ENCODE measurements at places on chromosomes 12 and 14.
A peak's percentile ranks its signal among the peaks of the same experiment; 100 is the strongest.

GRCh38 chr12:98490501-98491453 lies 24.6 kb upstream of the TMPO start:
- DNase-seq = peak; percentile 94

DNA sequence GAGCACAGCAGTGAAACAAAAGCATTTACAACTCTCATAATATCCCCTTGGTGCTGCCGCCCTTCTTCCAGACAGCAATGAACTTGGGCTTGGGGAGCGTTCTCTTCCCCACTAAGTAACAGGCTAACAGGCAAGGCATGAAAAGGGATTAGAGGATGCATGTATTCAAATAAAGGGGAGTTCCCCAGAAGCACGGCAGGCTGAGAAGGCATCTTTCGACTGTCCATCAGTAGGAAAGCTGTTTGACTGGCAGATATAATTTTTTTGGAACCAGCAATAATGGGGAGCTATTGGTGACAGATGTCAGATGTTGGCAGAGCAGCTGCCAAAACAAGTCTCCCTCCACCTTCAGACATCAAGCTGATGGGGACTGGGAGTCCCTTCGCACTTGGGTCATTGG lies 9.2 kb upstream of the TIGAR start:
- DNase-seq = no peak

GRCh38 chr14:44798386-44799242 lies 163.1 kb downstream of the KLHL28 start:
- no peak for DNase-seq

- no peak for DNase-seq
Measured at GRCh38 chr14:50670196-50670865, 2.2 kb upstream of the SAV1 start.

DNA sequence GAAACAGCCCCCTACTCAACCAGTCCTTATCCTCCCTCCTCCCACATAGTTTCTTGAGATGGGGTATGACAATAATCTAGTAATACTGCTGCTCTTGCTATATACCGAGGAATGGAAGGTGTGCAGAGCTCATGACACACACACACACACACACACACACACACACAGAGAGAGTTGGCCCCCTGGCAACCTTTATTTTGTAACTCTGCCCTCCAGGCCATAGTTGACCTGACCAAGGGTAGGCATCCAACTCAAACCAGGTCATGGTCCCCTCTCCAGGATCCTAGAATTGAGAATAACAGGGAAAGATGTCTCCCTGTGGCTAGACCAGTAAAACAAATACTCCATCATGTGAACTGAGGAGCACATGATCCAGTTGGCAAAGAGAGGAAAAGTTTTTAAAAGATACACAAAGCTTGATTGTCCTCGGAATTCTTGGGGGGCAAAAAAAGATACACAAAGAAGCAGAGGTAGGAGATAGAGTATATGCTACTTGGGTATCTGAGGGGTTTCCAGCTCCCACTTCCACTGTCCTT lies 11.3 kb downstream of the ERO1A start:
- DNase-seq = no peak

DNA sequence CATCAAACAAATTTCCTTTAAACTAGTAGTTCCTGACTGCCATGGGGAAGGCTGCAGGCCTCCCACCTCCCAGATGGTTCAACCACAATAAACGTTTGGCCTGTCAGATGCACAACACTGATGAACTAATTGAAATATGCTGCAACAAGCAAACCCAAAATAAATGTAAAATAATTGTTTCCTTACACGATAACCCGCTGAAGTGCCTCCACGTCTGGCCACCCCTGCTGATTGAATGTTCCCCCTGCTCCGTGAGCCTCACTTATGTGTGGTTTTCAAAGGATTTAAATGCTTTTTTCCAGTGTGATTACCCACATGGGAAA lies 8.4 kb downstream of the PITPNM2 start:
- no peak for DNase-seq

GRCh38 chr14:75222208-75222701 lies 45.8 kb upstream of the TMED10 start:
- DNase-seq = peak; percentile 71

DNA sequence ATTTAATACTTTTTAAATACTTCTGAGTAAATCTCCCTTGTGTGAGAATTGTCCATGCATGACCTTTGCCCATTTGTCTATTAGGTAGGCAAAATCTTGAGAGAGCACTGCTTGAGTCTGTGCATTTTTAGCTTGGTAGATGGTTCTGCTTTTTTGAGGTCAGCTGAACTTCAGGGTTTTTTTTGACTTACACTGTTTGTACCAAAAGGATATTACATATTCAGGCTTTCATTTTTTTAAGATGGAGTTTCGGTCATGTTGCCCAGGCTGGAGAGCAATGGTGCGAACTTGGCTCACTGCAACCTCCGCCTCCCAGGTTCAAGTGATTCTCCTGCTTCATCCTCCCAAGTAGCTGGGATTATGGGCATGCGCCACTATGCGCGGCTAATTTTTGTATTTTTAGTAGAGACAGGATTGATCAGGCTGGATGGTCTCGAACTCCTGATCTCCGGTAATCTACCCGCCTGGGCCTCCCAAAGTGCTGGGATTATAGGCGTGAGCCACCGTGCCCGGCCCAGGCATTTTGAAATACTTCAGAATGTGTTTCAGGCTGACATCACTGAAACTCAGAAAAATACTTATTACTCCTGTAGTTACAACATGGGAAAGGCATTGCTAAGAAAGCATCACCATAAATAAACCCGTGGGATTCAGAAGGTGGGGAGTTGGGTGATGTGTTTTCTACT lies 11.1 kb downstream of the RASSF3 start:
- DNase-seq = peak; percentile 51

- DNase-seq = no peak
Measured at GRCh38 chr12:33519566-33519965, 79.9 kb upstream of the SYT10 start.

DNA sequence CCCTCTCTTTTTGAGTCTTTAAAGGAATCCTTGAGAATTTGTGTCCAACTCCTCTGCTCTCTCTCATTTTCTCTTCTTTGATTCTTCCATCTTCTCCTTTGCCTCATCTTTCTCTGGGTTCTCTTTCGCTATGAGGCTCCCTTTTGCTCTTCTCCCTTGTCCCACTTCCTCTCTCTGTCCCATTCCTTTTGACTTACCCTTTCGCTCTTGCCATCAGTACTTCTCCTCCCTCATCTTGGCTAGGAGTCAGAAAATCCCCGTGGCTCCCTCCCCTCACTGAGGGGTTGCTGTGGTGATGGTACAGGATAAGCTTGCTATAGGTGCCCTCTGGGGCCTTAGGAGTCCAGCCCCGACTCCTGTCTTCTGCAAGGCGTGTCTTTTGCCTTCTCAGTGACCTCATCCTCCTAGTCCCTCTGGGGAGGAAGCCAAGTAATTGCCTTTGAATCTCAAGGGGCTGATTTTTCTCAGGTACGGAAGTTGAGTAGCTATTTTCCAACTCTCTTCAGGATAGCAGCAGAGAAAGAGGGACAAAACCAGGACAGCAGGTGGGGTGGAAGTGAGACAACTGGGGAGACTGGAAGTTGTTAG lies 6.4 kb downstream of the PDE1B start:
- DNase-seq = no peak

DNA sequence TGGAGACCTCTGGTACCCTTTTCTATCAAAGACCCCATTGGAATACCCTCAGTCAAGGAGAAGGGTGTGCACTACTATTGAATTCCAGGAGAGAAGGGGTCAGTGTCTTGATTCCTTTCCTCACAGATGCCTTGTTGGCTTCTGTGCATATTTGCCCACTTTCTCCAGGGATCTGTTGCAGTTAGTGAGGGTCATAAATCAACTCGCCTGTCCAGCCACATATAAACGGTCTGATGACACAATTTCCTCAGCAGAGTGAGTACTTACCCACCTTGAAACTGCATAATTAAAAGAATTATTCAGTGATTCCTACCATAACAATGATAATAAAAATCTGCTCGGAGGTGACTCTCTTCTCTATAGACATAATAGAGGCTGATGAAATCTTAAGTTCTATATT lies 13.9 kb upstream of the DCD start:
- no peak for DNase-seq

DNA sequence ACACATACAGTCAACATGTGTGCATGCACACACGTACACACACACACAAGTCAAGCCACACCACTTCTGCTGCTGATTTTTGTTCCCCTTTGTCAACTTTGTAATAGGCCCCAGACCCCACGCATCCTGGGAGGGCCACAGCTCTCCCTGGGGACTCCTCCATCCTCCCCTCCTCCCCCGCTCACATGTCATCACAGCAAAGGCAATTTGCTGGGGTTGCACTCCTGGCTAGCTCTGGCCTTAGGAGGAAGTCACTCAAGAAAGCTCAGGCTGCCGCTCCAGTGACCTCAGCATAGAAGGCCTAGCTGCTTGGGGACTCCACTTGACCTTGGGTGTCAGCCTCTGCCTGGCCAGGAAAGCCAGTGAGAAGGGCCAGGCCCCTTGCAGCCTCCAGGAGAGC lies 27.2 kb downstream of the NGB start:
- no peak for DNase-seq

DNA sequence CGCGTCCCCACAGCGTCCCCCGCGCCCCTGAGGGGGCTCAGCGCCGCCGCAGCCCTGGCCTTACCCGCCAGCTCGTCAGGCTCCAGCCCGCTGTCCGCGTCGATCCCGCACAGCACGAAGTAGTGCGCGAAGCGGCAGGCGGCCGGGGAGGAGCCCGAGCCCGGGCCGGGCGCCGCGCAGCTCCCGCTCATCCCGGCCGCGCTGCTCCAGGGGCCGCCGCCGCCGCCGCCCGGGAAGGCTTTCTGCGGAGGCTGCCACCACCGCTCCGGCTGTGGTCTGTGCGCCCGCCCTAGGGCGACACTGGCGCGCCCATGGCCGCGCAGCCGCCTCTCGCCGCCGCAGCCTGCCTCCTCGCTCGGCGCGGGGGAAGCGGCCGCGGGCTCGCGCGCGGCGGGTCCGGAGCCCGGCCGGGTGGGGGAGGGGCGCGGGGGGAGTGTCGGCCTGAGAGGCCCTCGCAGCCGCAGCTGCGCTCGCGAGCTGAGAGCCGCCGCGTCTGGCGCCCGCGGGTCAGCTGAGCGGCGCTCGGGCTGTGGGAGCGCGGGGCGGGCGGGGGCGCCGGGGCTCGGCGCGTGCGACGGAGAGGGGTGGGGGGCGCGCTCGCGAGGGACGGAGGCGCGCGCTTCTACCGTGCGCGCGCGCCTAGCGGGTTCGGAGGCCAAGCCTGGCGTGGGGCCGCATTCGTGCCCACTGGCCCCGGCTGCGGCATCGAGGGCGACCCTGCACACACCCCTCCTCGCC lies at the start of gene DENND5B:
Gene DENND5B (minus strand): TSS at position 495 of the 738 bp plus-strand sequence. CDS start 304 bp downstream, at position 191.
- peak; percentile 91 for DNase-seq

- DNase-seq = no peak
Measured at GRCh38 chr12:54007538-54008259, 1.1 kb upstream of the HOXC8 start.

DNA sequence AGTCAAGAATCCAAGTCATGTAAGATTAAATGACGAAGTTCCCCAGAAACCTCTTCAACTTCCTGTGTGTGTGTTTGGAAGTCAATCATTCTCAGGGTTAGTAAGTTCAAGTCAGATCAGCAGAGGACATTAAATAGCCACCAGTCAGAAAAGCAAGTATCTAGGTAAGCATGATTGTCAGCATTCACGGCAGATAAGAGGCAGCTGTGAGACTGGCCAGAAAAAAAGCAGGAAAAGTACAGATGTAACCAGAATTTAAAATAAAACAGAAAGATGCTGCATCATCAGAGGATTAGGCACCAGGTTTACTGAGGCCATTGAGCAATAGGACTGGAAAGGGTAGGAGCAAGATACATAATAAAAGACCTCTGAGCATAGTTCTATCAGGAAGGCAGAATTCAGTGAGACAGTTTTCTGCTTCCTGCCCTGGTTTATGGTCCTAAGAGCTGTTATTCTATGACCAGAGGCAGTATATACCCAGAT lies 606.9 kb downstream of the FSCB start:
- DNase-seq = no peak

- DNase-seq = no peak
Measured at GRCh38 chr12:9391815-9392214, 183.6 kb upstream of the PZP start.

GRCh38 chr12:47973870-47974269 lies 10.5 kb downstream of the TMEM106C start:
- DNase-seq = no peak

DNA sequence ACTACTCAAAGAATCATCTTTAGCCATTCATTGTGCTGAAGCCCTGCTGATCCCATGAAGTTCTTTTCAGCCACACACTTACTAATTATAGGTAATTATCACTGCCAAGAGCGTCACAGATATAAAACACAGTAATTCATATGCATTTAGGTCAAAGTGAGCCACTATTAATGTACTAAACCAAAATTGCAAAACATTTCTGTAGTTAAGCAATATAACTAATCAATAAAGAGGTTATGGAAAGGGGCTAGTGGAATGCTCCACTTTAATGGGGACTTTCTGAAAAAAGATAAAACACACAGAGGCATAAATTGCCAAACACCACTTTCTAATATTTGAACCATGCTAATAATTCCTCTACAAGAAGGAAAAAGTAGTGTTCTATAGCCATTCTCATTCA lies 6.8 kb upstream of the CEP128 start:
- no peak for DNase-seq

DNA sequence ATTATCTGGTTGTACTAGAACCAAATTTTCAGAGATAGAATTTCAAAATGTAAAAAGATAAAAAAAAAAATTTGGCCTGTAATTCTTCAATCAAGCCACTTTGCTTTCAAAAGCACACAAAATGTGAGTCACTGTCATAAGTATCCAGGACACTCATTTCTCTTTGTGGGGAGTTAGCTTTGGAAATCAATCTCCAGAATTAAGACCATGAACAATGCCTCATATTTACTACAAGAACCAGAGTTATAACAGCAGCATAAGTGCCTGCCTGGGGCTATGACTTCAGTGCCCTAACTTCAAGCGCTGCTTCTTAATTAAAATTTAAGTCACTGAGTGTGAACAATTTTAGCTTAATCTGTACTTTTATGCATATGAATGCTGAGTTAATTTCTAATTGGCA lies 162.1 kb downstream of the C12orf42 start:
- DNase-seq = no peak

DNA sequence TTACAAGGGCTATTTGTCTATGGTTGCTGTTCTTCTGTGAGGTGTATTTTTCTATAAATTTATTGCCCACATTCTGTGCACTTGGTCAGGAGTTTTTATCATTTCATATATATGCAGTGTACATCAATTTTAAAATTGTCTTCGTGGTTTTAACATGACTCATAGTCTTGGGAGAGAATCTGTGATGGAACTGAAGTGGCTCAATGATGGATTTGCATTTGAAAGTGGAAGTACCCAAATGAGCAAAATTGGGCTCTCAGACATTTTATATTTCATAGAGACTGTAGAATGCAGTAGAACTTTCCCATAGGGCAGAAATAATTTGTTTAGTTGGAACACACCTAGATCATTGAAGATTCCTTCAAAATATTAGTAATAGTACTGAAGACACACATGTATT lies 1.9 kb upstream of the SCFD1 start:
- peak; percentile 49 for DNase-seq

DNA sequence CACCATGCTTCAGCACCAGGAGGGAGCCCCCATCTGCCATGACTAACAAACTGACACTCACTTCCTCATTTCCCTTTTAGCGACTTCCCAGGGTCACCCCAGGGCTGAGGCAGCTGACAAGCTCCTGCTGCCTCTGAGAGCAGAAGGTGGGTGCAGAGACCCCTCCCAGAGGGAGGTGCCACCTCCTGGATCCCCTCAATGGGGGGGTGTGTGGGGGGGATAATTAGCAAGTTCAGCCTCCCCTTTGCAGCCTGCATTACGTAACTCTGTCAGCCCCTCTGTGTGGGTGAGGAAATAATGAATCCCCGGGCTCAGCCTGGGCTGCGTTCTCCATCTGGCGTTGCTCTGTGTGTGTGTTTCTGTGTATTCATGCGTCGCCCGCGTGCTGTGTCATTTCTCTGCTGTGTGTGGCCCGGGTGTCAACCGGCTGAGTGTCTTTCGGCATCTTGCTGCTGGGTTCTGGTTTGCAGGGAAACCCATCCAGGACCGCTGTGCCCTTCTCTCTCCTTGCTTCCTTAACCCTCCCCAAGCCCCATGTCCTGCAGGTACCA lies 28.0 kb downstream of the NOS1 start:
- DNase-seq = no peak
